ENCODE measurements at places on chromosomes 7 and 10. TPM values are rescaled to one million over a fixed set of nuclear protein-coding genes. Genes with fewer than 3 reads are reported as not detected.

The PRSS37 gene
- total RNA-seq = not detected

The AGAP5 gene
- total RNA-seq = 2.2 TPM

The GPRIN2 gene
- total RNA-seq = not detected

The IKZF5 gene
- 1.6 TPM for total RNA-seq

The PDZD7 gene
- 2.2 TPM for total RNA-seq

The FGL2 gene
- not detected for total RNA-seq

The WDFY4 gene
- not detected for total RNA-seq

The PCGF5 gene
- 33.6 TPM for total RNA-seq

The UTF1 gene
- not detected for total RNA-seq

The C10orf90 gene
- total RNA-seq = 0.57 TPM

The ACBD7 gene
- 9.3 TPM for total RNA-seq

The SEMA4G gene
- not detected for total RNA-seq

The HOXA3 gene
- total RNA-seq = 0.41 TPM

The ZWINT gene
- 170 TPM for total RNA-seq

The HABP2 gene
- total RNA-seq = not detected

The CRPPA gene
- 0.26 TPM for total RNA-seq

DNA sequence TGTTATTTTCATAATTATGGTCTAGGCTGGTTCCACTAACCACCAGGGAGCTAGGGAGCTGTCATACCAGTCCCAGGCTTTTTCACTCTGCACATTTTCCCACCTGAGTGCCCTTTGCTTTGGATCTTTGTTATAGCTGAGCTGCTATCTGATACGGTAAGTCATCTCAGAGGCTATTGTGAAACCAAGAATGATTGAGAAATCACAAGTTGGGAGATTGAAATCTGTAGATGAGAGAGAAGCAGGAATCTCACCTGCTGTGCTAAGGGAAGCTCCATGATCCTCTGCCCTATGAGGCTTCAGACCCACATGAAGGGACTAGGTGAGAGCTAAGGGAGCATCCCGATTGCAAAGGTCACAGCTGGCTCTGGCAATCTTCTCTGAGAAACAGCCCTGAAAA, 307.8 kb downstream of the REEP3 start:
- DNase-seq = no peak

- DNase-seq = no peak
Observed at GRCh38 chr7:129793506-129794310, 159.1 kb downstream of the UBE2H start.

GRCh38 chr10:93601146-93601773, at the start of gene RBP4:
TSS of gene RBP4 (minus strand) at chr10:93601235. CDS start at chr10:93601028, 207 bp downstream.
- no peak for DNase-seq

DNA sequence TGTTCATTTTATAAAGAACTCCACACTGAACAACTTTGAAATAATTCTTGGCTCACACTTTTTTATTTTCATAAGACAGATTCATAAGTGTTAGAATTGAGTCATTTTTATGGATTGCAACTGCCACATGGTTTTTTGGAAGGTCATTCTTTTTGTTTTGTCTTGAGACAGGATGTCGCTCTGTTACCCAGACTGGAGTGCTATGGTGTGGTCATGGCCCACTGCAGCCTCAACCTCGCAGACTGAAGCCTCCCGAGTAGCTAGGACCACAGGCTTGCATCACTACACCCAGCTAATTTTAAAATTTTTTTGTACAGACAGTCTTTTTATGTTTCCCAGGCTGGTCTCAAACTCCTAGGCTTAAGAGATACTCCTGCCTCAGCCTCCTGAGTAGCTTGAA, 20.3 kb downstream of the BMS1 start:
- DNase-seq = no peak

- DNase-seq = no peak
Observed at GRCh38 chr7:99000196-99000903, 122.0 kb downstream of the TRRAP start.

GRCh38 chr10:123884907-123885381, 6.7 kb downstream of the CPXM2 start:
- DNase-seq = no peak

GRCh38 chr10:93072225-93072712, 1.4 kb upstream of the CYP26A1 start:
- DNase-seq = no peak

GRCh38 chr7:27767374-27767773, 27.4 kb downstream of the TAX1BP1 start:
- peak; percentile 79 for DNase-seq

DNA sequence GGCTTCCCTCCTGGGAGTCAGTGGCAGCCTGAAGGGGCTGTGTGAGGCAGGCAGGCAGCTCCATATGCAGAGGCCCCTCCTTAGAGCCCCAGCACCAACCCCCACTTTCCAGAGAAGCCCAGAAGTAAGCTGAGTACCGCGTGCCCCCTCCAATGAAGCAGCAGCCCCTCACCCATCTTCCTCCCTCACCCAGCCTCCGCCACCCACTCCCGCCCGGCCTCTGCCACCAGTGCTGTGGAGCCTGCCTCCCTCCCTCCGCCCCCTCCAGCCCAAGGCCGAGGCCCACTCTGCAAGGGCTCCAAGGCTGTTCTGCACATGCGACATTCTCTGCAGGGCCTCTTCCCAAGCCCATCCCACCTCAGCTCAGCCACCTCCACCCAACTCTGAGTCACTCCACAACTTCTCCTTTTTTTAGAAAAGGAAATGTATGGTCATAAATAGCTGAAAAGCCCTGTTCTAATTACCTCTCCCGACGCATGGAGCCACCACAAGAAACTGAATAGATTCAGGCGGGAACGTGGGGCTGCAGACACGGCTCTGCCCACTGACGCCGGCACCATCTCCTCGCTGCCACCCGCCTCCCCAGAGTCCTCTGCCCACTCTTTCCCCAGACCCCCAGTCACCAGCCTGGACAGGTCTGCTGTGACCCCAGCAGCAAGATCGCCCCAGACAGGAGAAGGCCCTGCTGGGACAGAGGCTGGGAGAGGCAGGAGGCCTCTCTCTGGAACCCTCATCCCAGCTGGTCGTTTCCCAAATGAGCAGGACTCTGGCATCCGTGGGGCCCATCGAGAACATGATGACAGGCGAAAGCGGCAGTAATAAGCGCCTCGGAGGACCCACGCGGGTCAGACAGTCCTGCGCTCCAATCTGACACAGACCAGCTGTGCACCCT, 213.9 kb downstream of the MAD1L1 start:
- DNase-seq = peak; percentile 88

DNA sequence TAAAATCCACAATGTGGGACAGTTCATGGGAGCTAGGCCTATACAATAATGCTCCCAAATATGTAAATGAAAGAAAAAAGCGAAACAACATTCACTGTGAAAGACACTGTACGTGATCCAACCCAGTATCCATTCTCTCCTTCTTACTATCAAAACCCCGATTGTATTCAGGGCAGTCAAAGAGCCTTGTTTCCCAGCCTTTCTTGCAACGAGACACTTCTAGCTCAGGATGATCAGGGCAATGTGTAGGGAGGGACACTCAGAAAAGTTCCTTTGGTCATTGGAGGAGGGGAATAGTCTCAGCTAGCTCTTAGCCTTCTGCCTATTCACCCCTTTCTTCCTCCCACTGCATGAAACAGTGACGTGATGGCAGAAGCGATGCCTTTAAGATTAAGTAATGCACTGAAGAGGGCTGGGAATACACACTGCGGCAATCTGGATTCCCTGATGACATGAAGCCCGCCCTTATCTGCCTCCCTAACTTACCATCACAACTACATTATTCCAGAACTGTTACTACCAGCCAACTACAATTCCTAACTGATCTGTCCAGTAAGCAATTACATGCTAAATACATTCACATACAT, 27.3 kb downstream of the UBE2H start:
- DNase-seq = no peak

DNA sequence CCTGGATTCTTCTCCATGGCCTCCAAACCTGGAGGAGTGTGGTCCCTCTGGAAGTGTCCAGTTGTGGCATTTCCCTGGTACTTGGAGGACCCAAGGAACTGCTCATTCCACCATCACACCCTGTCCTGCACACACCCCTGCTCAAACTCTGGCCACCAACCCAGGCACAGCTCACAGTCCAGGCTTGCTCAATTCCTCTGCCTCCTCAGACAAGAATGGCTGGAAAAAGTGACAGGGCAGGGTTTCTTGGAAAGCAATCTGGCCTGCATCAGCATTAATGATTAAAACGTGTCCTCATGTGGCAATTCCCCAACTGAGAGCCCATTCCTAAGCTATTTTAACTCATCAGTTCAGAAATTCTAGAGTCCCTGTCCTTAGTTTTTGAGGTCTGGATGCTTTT, 17.2 kb upstream of the TPST1 start:
- DNase-seq = no peak

DNA sequence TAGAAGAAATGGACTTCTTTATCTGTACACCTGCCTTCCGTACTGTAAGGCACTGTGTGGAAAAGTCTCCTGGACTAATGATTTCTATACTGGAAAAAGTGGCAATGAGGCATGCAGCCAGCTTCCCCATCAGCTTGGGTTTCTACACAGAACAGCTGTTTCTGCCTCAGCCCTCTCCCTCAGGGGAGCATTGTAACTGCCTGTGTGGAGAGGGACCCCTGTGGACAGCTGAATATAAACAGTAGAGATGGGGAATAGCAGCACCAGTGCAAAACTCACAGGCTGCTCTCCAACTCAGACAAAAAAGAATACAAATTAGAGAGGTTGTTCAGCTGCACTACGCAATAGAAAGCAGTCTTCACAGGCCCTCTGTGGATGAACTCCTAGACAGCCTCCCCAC, 451.3 kb upstream of the MBL2 start:
- DNase-seq = no peak

DNA sequence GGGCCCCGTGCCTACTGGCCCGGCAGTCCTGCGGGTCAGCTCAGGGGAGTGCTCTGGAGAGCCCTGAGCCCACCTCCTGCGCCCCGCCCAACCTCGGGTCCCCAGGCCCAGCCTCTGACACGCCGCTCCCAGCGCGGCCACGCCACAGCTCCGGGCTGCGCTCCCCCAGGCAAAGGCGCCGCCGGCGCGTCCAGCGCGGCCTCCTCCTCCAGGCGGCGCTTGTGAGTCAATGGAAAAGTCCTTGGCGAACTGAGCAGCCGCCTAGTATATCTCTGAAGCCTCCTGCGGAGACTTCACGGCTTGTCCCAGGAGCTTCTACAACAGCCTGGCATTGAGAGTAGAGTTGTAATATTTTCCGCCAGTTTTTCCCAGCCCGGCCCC, 29.5 kb upstream of the BMS1 start:
- DNase-seq = no peak

DNA sequence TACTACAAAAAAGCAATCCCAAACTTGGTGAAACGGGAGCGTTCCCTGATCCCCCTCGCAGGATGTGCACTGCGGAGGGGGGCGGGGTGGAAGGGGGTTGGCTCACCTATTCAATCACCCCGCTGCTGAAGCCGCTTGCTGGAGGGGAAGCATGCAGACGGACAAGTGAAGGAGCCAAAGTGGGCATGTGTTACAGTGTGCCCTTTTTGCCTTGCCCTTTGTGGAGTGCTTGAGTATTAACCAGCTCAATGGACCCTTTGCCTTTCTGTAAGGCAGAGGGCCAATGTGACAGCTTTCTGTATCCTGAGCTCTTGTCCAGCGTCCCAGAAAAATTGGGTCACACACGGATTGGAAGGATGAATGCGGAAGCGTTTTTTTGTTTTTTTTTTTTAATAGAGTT, 348.9 kb upstream of the NPSR1 start:
- DNase-seq = no peak

GRCh38 chr10:67492317-67493019, 203.5 kb downstream of the CTNNA3 start:
- DNase-seq = peak; percentile 31

- DNase-seq = peak; percentile 68
Observed at GRCh38 chr10:46033602-46034011, 3.2 kb upstream of the NCOA4 start.

DNA sequence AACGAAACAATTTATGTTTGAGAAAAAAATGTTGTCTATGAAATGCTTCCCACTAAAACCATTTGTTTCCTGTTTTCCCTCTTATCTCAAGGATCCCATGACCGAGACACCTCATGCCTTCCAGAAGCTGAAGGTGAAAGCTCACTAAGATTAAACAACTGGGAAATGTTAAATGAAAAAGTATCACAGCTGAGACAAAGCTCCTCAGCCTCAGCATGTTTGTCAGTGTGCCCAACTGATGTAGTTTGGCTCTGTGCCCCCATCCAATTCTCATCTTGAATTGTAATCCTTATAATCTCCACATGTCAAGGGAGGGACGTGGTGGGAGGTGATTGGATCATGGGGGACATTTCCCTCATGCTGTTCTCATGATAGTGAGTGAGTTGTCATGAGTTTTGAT, 327.3 kb downstream of the HTR7 start:
- DNase-seq = peak; percentile 10

- no peak for DNase-seq
Observed at GRCh38 chr7:98348726-98349474, 52.0 kb downstream of the BAIAP2L1 start.

GRCh38 chr7:66330961-66331360, 125.8 kb downstream of the TPST1 start:
- no peak for DNase-seq

DNA sequence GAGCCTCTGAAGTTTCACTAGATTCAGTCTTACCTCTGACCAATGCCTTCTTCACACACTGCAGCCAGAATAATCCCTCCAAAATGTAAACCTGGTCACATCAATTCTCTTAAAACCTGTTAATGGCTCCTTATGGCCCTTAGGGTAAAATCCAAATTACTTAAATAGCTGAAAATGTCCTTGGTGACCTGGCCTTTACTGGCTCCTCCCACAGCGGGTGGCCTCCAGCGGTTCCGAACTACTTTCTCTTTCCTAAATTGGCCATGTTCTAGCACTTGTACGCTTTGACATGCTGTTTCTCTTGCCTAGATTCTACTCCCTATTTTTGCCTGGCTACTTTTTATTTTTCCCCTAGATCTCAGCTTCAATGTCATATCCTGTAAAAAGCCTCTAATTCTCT, 36.1 kb downstream of the AGK start:
- no peak for DNase-seq

- no peak for DNase-seq
Observed at GRCh38 chr7:146214842-146215241, 98.2 kb downstream of the CNTNAP2 start.

DNA sequence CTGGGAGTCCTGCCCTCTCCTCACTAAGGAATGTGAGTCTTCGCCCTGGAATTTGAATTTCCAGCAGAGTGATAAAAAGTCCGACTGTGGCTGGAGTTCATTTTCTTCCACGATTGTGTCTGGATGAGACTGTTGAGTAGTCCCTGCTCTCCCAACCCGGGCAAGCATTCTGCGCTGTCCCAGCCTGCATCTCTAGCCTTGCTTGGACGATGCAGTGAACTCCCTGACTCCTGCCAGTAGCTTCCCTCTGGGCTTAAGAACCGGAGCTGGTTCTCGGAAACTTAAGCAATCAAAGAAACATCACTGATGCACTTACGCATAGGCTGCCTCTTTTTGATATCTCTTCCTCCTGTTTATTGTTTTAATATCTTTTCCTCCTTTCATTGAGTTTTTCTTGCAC, 116.0 kb upstream of the FZD8 start:
- no peak for DNase-seq

DNA sequence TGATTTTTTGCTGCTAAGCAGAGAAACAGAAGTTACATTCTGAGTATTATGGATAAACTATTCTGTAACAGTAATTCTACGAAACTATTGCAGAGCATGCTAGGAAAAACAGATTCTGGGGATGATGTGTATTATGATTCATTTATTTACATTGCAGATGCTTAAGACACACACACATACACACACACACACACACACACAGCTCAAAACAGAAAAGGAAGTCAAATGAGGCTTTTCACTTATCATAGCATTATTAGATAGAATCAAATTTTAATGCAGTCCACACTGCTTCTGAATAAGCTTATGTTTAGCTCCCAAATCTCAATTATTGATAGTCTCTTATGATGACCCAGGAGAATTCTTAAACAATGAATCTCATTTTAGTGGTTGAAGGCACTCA, 307.2 kb downstream of the HGF start:
- no peak for DNase-seq

All from A172 (cell line).